Activated CD4-positive, alpha-beta memory T cell treated with anti-CD3 and anti-CD28 coated beads for 36 hours (primary cell): ENCODE measurements at places on chromosomes 7 and 10.

GRCh38 chr7:86867163-86867762 lies 192.2 kb downstream of the ELAPOR2 start:
- DNase-seq = no peak

- DNase-seq = no peak
These were observed 2.2 kb upstream of the SUN1 start for GRCh38 chr7:830069-830468.

DNA sequence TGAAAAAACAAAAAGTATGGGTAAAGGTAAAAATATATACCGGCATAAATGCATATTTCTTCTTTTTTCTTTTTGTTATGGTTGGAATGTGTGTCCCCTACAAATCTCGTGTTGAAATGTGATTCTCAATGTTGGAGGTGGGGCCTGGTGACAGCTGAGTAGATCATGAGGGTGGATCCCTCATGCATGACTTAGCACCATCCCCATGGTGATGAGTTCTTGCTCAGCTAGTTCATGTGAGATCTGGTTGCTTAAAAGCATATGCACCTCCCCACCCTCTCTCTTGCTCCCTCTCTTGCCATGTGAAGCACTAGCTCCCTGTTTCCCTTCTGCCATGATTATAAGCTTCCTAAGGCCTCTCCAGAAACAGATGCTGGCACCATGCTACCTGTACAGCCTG lies 93.3 kb downstream of the HYCC1 start:
- DNase-seq = no peak

DNA sequence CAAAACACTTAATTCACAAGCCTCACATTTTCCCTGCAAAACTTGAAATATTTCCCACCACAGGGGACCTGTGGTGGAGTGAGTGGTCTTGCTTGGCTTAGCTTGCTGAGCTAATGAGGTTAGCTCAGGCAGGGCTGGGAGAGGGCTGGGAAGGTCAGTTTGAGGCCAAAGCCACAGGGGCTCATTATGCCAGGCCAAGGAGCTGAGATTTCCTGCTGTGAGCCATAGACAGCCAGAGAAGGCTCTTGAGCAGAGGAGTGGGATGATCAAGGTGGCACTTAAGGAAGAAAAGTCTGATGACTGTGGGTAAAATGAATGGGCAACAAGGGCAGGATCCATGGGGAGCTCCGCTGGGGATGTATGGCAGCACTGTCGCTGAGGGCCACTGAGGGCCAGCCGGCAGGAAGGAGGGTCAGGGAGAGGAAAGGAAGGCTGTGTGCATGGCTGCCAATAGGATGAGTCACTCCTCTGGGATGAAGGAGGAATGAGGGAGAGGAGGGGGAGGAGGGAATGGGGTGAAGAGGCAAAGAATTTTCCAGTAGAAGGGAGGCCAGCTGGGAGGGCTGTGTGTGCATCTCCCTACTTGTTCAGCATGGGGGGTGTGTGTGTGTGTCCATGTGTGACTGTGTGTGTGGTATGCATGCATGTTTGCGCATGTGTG lies 18.7 kb upstream of the ZNF488 start:
- no peak for DNase-seq
